ENCODE measurements at places on chromosomes 13 and 19. TPM values are rescaled to one million over a fixed set of nuclear protein-coding genes. Genes with fewer than 3 reads are reported as not detected.

Gene RNF17
- not detected for total RNA-seq

Gene POU2F2
- 26.0 TPM for total RNA-seq

DNA sequence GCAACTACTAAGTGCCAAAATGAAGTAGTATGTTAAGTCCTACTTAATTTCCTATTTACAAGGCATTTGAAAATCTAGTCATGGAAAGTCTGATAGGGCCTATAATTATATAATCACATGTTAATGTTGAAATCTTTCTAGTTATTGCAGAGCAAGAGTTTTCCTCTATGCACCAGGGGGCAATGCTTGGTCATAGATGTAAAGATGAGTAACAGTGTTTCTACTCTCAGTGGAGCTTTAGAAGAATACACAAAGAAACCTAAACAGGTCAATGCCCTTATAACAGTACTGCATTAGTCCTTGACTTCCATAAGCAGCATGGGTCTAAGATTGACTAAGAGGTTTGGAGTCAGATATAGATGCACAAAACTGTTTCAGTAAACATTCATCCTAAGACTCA, 218.7 kb downstream of the KCTD12 start:
- no peak for ATAC-seq

DNA sequence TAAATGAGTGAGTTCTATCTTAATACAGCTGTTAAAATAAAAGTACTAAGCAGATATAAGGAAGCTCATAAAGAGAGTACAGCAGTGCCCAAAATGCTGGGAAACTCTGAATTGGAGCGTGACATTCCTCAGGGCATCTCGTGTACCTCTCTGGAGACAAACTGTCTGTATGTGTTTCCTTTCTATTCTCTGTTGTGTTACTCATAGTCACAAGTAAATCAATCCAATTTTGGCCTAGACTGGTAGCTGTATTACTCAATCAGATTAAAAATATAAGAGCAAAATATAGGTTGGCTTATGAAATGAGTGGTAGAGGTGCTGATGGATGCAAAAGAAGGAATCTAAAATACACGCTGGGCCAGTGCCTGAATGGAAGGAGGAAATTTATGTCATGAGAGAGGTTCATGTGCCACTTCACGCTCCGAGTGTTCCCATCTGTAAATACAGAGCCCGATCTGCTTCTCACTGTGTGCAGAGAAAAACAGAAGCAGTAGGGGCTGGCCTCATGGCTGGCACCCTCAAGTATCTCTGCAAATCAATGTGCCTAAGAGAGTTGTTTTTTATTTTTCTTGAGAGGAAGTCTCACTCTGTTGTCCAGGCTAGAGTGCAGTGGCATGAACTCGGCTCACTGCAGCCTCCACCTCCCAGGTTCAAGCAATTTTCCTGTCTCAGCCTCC, 58.7 kb upstream of the RGCC start:
- ATAC-seq, result no peak

Gene ZNF682
- total RNA-seq, result 1.3 TPM

DNA sequence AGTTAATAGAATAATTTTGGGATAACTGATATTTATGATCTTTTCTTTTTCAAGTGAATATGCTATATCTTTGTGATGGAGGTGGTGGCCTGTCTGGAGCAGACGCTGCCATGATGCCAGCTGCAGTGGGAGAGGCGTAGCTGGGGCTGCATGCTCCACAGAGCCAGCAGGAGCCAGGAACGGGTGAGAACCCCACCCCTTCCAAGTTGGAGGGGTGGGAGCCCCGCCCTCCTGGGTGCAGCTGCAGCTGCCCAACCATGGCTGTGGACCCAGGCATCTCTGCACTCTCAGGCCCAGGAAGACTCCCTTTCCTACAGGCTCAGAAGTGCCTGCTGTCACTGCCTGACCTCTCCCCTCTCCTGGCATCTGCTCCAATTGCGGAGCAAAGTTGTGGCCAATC, 373.0 kb downstream of the SLC7A1 start:
- peak; percentile 62 for ATAC-seq

- ATAC-seq, result no peak
Observed at GRCh38 chr13:110521296-110521680, 40.2 kb downstream of the RAB20 start.

DNA sequence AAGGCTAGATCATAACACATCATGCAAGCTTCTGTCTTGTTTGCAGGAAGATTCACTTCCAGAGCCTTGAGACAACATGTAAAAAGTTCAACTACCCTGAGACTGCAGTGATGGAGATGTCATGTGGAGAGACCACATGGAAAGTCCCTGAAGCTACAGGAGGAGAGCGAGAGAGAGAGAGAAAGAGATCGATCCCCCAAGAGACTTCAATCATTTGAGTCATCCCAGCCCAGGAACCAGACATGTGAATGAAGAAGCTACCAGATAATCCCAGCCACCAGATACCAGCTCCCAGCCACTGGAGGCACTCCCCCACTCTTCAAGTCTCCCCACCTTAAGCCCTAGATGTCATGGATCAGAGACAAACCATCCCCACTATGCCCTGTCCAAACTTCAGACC, 10.7 kb upstream of the EVI5L start:
- ATAC-seq, result no peak

DNA sequence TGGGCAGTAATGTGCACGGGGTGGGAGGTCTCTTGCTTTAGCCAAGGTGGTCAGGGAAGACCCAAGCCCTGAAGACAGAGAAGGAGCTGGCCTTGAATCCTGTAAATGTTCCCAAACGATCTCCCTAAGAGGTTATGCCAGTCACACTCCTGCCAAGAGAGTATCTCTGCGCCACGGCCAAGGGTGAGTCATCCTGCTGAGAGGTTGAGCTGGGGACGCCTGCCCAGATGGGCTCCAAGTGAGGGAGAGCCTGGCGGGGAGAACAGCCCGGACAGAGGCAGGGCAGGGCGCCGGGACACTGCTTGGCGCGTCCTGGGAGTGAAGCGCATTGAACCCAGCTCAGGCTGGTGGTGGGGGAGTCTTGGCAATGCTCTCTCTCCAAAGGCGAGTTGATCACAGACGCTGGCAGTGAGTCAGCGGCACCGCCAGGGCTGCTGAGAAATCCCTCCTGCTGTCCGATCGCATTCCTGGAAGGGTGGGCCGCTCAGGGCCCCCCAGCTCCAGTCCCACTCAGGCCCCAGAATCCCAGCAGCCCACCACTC, 16.4 kb downstream of the SULT2B1 start:
- ATAC-seq, result peak; percentile 92

DNA sequence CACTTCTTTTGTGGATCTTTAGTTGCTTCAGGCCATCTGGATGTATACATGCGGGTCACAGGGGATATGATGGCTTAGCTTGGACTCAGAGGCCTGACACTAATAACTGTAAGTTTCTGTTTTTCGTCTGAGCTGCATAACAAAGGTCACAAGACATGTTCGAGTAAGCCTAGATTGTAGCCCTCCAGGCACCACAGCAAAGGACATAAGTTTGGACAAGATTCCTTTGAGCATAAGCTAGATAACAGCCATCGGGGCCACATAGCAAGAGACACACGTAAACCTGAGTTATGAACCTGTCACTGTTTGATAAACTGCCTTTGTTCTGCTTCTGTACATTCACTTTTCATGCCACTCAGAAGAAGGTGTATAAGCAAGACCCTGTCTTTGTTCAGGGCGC, 14.6 kb downstream of the IGFL3 start:
- no peak for ATAC-seq

Gene NLRP7
- 0.21 TPM for total RNA-seq

Gene IGFL1
- not detected for total RNA-seq

DNA sequence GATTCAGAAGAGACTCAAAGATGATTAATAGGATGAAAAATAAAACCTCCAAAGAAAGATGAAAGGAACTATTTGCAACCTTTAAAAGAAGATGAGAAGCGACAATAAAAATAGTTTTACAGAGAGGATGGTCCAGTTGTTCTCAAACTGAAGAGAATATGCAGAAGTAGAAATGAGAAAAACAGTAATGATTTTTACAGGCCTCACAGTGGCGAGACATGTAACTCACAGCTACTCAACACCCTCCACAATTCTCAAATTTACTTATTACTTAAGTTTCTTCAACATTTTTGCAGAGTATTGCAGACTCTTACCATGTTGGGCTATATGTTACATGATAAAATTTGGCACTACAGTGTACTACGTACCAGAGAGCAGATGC, 20.8 kb downstream of the NUFIP1 start:
- ATAC-seq, result no peak

- ATAC-seq, result peak; percentile 22
Observed at GRCh38 chr13:34381228-34381627, 560.8 kb upstream of the NBEA start.

DNA sequence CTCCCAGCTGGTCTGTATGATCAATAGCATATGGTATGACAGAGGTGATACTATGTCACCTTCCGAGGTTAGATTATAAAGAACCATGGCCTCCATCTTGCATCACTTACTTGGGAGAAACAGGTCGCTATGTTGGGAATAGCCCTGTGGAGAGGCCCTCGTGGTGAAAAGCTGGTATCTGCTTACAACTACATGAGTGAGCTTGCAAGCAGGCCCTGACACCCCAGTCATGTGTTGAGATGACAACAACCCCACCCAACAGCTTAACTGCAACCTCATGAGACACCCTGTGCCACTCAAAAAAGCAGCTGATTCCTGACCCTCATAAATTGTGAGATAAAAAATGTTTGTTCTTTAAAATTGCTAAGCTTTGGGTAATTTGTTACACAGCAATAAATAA, 18.8 kb downstream of the MTRF1 start:
- ATAC-seq, result no peak

GRCh38 chr13:109747524-109747923, 38.9 kb downstream of the IRS2 start:
- no peak for ATAC-seq

GRCh38 chr19:2428321-2428690, 920 bp upstream of the TIMM13 start:
- no peak for ATAC-seq

DNA sequence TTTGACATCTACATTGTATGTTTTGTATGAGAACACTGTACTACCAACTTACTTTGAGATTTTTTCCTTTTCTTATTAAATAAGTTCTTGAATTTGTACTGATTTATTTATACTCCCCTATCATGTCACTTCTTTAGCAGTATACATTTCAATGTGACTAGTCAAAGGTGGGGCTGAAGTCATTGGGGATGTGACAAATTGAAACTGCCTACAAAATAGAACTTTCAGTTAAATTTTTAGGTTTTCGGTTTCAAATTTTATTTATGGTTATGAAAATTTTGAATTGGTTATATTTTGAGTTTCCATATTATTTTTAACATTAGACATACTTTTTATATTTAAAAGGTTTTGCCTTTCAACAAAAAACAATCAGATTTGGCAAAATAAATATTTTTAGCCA, 221.6 kb downstream of the NBEA start:
- ATAC-seq, result no peak

DNA sequence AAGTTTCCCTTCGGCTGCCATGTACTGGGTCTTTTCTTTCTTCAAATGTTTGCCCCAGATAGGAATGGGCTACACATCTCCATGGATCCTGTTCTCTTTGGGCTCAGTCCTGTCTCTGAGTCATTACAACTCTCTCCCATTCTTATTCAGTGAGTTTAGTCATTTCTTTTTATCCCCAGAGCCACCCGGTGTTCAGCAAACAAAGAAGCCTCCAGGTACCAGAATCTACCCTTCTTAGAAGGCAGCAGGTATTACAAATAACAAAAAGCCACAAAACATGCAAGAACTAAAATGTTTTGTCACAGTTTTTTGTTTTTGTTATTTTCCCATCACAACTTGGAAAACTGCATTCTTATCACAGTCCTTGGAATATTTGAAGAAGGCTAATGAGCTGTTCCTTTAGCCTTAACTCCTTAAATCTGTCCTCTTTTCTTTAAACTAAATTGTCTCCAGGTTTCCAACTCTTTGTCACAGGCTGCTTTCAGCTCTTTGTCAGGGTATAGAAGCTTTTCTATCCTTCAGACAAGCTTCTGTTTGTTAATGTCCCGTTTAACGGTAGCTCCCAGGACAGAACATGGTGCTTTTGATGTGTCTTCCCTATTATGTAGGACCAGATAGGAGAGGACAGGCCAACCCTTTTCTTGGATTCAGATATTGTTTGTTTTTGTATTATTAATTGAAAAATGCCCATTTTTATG, 215.5 kb upstream of the HTR2A start:
- ATAC-seq, result no peak

DNA sequence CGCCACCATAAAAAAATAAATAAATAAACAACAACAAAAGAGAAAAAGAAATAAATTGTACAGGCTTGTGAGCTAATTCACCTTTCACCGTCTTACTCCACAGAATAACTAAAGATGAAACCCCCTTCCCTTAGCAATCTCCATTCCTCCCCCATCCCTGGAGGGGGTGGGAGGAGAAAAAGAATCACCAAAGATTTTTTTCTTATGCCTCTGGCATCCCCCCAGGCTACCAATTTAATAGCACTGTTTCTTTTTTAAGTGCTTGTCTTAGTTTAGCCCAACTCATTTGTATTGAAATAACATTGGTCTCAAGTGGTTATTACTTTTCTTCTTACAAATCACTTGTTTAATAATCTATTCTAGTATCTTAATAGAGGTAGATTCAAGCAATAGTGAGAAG, 23.9 kb upstream of the KLF5 start:
- no peak for ATAC-seq

Gene DNASE2
- 31.2 TPM for total RNA-seq

- no peak for ATAC-seq
Observed at GRCh38 chr13:110345266-110345665, 38.2 kb downstream of the COL4A2 start.

- no peak for ATAC-seq
Observed at GRCh38 chr13:109979228-109979627, 192.8 kb upstream of the IRS2 start.

Gene TJP3
- total RNA-seq, result 6.6 TPM

DNA sequence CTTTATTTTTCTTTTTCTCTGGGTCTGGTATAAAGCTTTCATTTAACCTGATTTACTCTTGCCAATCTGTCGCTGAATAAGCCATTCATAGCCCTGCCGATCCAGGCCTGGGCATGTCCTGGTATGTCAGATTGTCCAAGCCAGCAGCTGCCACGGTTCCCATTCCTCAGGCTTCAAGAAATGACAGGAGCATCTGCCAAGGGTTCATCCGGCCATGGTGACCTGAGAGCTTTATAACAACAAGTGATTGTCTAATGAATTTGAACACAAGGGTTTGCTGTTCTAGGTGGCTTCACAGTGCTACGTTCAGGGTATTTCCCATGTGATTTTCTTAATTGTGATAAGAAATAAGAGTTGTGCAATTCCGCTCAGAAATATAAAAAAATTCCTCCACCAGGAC, 20.0 kb downstream of the PNMA8A start:
- ATAC-seq, result no peak

Gene CRB3
- not detected for total RNA-seq

Gene VSTM2B
- total RNA-seq, result 8.6 TPM

DNA sequence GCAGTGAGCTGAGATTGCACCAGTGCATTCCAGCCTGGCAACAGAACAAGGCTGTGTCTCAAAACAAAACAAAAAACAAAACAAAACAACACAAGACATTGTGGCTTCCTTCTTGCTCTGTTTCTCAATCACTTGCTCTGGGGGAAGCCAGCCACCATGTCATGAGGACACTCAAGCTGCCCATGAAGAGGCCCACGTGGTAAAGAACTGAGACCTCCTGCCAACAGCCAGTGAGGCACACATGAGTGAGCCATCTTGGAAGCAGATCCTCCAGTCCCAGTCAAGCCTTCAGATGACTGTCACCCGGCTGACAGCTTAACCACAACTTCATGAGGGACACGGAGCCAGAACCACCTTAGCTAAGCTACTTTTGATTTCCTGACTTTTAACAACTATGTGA, 25.2 kb downstream of the CPT1C start:
- ATAC-seq, result no peak

GRCh38 chr19:52397310-52398080, at the start of gene ZNF528:
ZNF528 (plus strand) TSS chr19:52397849; CDS start chr19:52402014, 4,165 bp downstream.
- ATAC-seq, result peak; percentile 100

- no peak for ATAC-seq
Observed at GRCh38 chr19:4009990-4010807, 2.7 kb downstream of the PIAS4 start.
